ENCODE measurements at places on chromosomes 3 and 15. TPM values are rescaled to one million over a fixed set of nuclear protein-coding genes. Genes with fewer than 3 reads are reported as not detected.

DNA sequence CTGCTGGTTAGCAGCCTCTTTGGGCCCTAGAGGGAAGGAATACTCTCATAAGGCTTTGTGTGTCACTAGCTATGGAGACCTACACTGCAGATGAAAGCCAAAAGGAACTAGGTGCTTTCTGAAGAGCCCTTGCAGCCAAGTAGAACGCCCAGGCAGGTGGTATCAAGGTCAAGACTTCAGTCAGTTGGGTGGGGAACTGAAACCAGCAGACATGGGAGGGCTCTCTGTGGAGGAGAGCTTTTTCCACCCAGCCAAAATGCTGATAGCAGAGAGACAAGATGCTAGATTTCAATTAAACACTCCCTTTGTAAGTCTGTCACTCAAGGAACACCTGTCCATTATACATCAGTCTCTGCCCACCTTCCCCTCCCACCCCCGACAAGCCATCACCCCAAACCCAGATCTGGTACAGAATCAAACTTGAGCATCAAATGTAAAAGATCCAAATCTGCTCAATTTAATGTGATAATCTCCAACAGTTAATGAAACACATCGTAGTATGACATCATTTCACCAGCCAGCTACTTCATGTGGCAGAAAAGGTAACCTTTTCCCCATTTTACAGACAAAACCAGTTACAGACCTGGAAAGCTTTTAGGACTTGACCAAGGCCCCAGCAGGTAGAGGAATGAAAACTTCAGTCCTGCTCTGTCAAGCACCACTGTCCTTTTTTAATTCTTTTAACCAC is 14.6 kb downstream of the MRPS25 start:
- H3K27ac ChIP-seq, result no peak overlapping the region
- no peak overlapping the region for H3K4me3 ChIP-seq
- no peaks in the 10 kb centered on the region for H3K4me1 ChIP-seq

DNA sequence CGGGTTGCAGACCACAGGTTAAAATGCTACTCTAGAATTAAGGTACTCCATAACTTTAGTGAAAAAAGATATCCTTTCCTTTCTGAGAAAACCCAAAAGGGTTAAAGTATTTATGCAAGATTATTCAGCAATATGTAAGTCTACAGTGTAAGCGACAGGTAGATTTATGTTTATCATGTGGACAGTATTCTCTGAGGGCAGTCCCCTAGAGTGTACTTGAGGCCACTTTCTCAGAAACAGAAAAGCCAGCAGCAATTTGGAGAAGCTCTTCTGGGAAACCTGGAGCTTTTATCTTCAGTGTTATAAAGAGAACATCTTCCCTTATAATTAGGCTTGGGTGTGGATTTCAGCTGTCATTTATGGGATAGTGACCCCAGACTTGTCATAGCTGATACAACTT is 8.9 kb downstream of the ST3GAL6 start:
- H3K27ac ChIP-seq, result no peak overlapping the region
- no peaks in the 10 kb centered on the region for H3K27me3 ChIP-seq
- H3K4me3 ChIP-seq, result no peak overlapping the region
- no peaks in the 10 kb centered on the region for H3K4me1 ChIP-seq
- DNase-seq, result no peak

GRCh38 chr3:143351895-143352608 is 232.5 kb downstream of the CHST2 start:
- H3K27ac ChIP-seq, result no peak overlapping the region
- no peaks in the 10 kb centered on the region for H3K36me3 ChIP-seq
- no peaks in the 10 kb centered on the region for H3K27me3 ChIP-seq
- no peak for DNase-seq
- H3K4me3 ChIP-seq, result no peak overlapping the region

- no peak overlapping the region for H3K27ac ChIP-seq
- H3K36me3 ChIP-seq, result no peaks in the 10 kb centered on the region
- H3K4me3 ChIP-seq, result no peak overlapping the region
- no peaks in the 10 kb centered on the region for H3K4me1 ChIP-seq
These were observed 397.2 kb downstream of the GAP43 start for GRCh38 chr3:116020495-116020894.

- no peak overlapping the region for H3K4me3 ChIP-seq
- H3K27ac ChIP-seq, result no peak overlapping the region
- H3K36me3 ChIP-seq, result no peaks in the 10 kb centered on the region
- H3K4me1 ChIP-seq, result no peaks in the 10 kb centered on the region
- DNase-seq, result no peak
- H3K27me3 ChIP-seq, result peaks cover 97% of the 10 kb centered on the region
These were observed 72.4 kb downstream of the CHDH start for GRCh38 chr3:53773611-53774368.

CD86 gene
- total RNA-seq, result not detected

PEX5L gene
- total RNA-seq, result 0.98 TPM
